NCI-H2227 treated with DMSO at 0.1 percent for 48 hours (cell line): ENCODE measurements at places on chromosomes 3 and 15.

DNA sequence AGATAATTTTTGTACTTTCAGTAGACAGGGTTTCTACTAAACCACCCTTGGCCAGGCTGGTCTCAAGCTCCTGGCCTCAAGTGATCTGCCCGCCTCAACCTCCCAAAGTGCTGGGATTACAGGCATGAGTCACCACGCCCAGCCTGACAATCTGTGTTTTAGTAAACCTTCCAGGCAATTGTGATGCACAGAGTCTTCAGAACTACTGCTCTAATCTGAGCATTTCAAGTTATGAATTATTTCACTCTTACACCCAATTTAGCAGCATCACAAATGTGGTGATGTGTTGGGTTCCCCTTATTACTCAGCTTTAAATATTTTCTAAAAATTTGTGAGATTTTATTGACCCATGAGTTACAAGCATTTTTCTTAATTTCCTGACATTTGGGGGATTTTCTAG lies 94.4 kb downstream of the ULK4 start:
- DNase-seq, result no peak

GRCh38 chr3:102030661-102031060 lies 181.3 kb downstream of the NFKBIZ start:
- DNase-seq, result no peak

- no peak for DNase-seq
Observed at GRCh38 chr3:139894643-139894989, 40.4 kb upstream of the CLSTN2 start.

DNA sequence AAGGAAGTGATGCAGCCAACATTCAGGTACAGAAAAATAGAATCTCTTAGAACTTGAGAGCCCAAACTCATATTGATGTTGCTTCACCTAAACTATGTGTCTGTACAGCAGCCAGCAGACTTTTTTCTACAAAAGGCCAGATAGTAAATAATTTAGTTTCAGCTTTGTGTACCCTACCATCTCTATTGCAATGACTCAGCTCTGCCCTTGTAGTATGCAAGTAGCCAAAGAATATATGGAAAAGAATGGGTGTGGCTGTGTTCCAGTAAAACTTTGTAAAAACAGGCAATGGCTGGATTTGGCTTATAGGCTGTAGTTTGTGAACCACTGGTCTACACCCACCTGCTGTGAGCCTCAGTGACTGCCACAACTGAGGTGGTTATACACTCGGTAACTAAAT lies 392.5 kb upstream of the RARB start:
- no peak for DNase-seq

GRCh38 chr3:192850451-192850981 lies 67.1 kb downstream of the MB21D2 start:
- no peak for DNase-seq

GRCh38 chr3:112357930-112358780 lies 25.2 kb downstream of the CD200 start:
- no peak for DNase-seq

DNA sequence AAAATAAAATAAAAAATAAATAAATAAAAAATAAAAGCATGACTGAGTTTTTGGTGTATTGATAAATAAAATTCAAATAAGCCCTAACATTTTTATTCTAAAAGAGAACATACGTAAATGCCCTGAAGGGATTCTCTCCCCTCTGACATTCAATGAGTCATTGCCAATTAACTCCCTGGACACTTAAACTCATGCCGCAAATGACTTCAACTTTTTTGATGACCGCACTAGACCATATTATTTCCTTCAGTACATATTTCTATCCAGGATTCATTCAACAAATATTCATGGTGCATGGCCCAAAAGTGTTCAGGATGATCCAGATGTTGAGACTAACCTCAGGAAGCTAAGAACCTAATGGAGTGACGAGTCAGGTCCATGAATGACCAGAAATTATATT lies 195.9 kb upstream of the LRRN1 start:
- no peak for DNase-seq

- peak; percentile 32 for DNase-seq
Observed at GRCh38 chr3:194632809-194633348, 340 bp downstream of the TMEM44 start.

DNA sequence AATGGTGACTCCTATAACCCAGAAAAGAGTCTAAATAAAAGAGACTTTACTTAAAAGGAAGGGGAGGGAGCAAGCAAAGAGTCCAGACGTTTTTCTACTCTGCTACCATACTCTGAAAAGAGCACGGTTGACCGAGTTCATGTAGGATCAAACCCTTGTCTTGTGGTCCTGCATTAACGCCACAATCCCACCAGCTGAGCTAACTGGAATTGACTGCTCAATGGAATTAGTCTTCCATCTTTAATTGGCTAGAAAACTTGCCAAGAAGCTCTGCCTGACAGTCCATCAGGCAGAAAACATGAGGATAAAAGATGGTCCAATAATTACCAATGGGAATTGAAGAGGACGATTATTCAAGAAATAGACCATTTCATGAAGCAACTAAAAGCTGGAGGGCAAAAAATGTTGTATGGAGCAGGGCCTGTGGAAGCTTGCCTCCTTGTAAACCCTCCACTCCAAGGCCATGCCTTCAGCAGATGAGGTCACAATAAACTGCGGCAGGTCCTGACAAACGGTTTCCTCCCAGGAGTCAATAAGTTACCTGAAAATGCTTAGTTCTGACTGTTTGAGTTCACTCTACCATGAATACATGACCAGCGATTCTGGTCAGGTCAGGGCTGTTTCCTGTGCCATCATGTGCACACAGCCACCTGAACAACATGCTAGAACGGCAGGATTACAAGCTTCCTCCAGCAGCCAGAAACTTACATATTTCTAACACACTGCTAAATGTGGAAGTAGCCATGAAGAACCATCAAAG lies 35.6 kb upstream of the ARHGEF3 start:
- DNase-seq, result peak; percentile 41

DNA sequence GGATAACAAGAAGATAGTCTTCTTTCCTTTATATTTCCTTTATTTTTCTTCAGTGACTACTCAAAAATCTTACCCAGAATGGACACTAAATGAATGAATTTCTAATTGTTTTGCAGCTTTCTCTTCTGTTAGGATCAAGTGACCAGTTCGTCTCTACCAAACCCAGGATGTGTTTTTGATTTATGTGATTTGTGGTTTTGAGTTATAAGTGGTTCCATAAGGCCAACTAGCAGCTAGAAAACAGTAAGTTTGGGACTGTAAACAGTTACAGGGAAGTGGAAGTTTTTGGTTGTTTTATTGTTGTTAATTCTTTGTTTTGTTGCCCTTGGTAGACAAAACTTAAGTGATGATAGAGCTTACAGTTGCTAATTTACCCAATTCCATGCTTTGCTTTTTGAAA lies 456.5 kb downstream of the IL5RA start:
- no peak for DNase-seq

DNA sequence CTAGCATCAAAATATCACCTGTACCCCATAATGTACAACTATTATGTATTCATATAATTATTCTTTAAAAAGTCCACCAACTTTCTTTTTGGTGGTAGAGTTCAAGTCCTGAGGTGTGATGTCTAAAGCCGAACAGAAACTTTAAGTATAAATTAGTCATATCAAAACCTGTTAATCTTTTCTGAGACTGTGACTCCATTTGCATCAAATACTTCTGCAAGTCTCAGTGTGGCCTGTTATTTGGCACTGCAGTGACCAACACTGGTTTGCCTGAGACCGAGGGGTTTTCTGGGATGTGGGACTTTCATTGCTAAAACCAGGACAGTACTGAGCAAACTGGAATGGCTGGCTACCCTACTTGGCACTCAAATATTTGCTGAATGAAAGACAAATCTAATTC lies 7.3 kb downstream of the NGLY1 start:
- no peak for DNase-seq

GRCh38 chr15:76198456-76199105 lies 112.7 kb downstream of the ETFA start:
- no peak for DNase-seq

DNA sequence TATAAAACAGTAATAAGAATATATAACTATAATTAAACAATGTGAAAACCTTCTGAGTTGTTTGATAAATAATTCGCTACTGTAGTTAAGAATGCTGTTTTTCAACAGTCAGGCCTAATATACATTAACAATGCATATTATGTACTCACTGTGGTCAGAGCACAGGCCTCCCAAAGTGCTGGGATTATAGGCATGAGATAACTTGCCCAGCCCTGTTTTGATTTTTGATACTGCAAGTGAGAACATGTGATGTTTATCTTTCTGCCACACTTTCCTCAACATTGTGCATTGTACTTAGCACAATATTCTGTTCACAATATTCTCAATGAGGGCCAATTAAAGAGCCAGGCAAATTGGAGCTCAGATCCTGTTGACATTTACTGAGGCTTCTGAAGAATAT lies 274.5 kb upstream of the RARB start:
- DNase-seq, result no peak

DNA sequence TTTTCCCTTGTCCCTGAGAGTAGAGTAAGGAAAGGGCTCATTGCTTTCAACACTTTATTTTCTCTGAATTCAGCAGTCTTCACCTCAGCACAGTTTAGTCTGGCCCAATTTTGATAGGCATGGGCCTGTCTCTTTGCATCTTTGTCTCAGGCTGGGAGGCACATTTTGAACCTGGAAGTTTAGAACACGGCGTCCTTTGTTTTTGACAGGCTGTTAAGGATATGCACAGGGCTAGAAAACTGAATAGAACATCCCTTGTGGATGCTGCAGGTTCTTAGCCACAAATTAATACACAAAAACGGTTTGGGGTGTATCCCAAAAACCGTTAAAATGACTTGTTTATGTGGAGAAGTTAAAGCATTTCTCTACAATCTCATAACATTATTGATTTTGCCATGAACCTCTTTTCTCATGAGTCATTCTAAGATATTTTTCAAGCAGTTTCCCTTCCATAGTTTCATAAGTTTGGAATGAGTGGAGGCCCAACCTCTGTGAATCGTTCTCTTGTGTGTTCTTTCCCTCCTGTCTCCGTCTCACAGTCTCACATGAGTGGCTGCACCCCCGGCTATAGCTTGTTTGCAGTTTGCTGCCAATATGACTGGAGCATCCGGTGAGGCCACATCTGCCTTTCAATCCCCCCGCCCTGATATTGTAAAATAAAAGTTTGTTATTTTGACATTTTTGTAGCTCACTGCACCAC lies 192.9 kb upstream of the EIF1B start:
- no peak for DNase-seq

- no peak for DNase-seq
Observed at GRCh38 chr15:47203993-47204392, 513.3 kb upstream of the SEMA6D start.

- DNase-seq, result no peak
Observed at GRCh38 chr15:73504885-73505284, 61.9 kb downstream of the REC114 start.

- no peak for DNase-seq
Observed at GRCh38 chr15:38696790-38697495, 132.3 kb upstream of the RASGRP1 start.

DNA sequence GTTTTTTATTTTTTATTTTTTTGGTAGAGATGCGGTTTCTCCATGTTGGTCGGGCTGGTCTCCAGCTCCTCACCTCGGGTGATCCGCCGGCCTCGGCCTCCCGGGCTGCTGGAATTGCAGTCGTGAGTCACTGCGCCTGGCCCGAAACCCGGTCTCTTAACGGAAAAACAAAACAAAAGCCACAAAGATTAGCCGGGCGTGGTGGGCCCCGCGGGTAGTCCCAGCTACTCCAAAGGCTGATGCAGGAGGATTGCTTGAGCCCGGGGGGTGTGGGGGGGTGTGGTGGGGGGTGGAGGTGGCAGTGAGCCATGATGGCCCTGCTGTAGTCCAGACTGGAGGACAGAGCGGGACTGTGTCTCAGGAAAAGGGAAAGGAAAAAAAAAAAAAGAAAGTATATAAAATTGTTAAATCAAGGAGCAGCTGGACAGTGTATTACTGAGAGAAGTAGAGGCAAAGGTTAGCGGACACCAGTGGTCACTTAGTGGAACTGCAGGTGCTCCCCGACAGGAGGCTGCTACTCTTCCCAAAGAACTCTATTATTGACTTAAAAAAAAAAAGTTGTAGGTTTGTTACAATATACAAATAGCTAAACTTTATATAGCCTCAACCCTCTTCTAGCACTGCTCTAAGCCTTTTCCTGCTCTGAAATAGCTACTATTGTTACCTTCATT lies 30.3 kb upstream of the TUBGCP5 start:
- DNase-seq, result no peak

DNA sequence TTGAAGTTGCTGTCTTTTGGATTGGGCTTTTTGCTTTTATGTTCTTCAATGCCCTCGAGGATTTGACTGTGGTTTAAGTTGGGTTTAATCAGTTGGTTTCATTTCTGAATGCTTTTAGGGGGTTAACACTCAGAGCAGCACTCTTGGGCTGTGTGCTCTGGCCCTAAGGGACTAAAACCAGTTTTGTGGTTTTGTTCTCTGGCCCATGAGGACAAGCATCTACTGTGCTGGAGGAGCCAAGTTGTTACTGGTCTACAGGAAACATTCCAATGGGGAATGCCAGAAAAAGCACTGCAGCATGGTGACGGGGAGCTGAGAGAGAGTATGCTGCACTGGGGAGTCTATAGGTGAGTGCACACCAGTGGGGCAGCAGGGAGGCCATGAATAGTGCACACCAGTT lies 596.9 kb downstream of the ZBBX start:
- no peak for DNase-seq
